ENCODE measurements at places on chromosomes 13 and 19.

- no peak for DNase-seq
These were observed 30.3 kb downstream of the DHX34 start for GRCh38 chr19:47379381-47379938.

DNA sequence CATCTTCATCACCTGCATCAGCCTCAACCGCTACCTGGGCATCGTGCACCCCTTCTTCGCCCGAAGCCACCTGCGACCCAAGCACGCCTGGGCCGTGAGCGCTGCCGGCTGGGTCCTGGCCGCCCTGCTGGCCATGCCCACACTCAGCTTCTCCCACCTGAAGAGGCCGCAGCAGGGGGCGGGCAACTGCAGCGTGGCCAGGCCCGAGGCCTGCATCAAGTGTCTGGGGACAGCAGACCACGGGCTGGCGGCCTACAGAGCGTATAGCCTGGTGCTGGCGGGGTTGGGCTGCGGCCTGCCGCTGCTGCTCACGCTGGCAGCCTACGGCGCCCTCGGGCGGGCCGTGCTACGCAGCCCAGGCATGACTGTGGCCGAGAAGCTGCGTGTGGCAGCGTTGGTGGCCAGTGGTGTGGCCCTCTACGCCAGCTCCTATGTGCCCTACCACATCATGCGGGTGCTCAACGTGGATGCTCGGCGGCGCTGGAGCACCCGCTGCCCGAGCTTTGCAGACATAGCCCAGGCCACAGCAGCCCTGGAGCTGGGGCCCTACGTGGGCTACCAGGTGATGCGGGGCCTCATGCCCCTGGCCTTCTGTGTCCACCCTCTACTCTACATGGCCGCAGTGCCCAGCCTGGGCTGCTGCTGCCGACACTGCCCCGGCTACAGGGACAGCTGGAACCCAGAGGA is 2.6 kb downstream of the P2RY11 start:
- DNase-seq = no peak

GRCh38 chr13:108911807-108912206 is 282.4 kb downstream of the MYO16 start:
- no peak for DNase-seq

DNA sequence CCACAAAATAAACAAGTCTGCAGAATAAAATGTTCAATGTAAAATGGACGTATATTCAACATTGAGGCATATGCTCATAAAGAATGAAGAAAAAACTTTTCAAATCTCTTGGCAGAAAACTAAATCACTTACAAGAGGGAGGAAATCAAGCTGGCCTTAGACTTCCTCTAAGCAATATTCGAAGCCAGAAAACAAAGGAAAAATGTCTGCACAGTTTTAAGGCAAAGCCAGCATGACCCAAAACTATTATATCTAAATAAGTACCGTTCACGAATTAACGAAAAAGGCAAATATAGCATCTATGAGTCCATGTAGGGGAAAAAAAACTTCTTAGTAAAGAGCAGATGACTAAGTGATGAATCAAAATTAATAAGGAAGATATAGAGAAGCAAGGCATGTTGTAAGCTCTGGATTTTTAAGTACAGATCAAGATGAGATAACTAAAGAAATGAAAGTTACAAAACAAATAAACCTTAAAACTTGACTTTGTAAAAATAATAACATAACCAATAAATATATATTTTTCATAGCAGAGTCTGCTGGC is 101.3 kb downstream of the KCNRG start:
- DNase-seq = no peak

- no peak for DNase-seq
These were observed 14.6 kb downstream of the VSIG10L start for GRCh38 chr19:51327066-51328001.

GRCh38 chr19:10553943-10554381 is 10.3 kb downstream of the ATG4D start:
- DNase-seq = no peak

- no peak for DNase-seq
These were observed 2.1 kb upstream of the ATP1A3 start for GRCh38 chr19:41995959-41996797.

DNA sequence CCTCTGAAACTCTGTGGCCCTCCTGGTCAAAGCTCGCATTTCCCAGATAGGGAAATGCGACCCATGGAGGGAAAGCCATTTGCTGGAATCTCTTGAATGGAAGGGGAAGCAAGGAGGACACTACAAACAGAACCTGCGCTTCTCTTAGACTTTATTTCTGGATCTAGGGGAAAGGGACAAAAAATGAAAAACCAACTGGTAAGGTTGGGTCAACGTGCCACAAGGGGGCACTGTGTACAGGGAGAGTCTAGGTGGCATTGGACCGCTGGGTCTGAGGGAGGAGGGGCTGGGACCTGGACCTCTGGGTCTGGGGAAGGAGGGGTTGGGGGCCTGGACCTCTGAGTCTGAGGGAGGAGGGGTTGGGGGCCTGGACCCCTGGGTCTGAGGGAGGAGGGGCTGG is 5.0 kb downstream of the KLK4 start:
- DNase-seq = no peak

- DNase-seq = no peak
These were observed 355.5 kb downstream of the ENOX1 start for GRCh38 chr13:43431290-43431716.

DNA sequence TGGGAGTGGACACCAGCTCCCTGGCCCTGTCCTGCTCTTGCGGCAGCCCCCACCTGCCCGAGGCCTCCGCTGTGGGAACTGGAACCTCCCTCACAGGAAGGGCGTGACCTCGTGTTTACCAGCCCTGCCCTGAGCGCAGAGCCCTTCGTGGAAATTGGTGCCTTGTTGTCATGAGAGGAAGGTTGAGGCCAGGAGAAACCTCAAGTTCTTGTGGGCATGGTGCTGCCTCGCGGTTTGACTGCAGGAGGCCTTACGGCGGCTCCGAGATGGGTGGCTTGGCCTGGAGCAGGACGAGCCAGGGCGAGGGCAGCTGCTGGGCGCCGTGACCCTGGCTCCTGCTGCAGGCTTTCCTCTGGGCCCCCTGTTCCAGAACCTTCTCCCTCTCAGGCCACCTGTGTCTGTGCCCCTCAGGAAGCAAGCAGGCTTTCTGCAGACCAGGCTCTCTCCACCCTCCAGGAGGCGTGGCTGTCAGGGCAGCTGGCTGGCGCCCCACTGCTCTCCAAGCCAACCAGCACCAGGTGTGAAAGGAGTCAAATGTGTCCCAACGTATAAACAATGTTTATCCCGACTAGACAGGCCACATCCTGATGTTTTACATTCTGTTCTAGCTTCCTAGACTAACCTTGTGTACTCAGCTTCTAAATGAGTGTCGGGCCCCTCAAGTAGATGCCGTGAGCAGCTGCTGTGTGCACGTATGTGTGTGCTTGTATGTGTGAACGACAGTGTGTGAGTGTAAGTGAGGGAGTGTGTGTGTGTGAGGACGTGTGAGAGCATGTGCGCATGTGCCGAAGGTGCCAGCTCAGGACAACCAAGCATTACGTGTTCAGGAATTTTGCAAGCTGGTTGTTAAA is 10.4 kb upstream of the RASA3 start:
- no peak for DNase-seq

- DNase-seq = no peak
These were observed 9.7 kb downstream of the SPPL2B start for GRCh38 chr19:2338055-2338615.

GRCh38 chr13:108326309-108326708 is 56.8 kb downstream of the TNFSF13B start:
- no peak for DNase-seq

DNA sequence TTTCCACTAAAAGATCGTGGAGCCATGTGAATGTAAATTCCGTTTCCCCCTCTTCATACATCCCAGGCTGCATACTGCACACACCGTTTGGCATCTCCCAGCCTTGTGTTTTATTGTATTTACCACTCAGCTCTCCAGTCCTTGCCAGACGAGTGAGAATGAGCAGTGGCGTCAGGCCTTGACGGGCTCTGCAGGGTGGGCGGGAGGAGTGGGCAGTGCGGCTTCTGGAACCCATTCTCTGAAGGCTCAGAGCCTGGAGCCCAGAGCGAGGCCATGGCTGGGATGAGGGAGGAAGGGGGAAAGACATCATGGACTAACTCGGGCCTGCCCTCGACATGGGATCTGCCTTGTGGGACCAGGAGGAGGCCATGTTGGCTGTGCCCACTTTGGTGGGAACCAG is 25.1 kb downstream of the BICRA start:
- no peak for DNase-seq

DNA sequence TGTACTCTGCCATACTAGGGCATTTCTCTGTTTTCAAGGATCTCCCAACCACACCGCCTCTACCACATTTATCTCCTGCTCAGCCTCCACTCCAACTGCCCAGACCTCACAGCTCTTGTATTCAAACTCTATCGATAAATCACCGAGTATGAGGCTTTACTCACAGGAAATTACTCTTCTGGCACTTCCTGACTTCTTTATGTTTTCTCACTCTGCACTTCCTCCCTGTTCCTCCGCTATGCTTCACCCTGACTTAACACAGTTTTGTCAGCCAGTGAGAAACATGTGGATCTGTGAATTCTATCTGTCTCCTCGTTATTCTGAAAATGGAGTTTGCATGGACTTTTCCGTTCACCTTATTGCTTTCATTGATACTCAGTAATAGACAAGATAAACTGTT is 2.6 kb upstream of the CARD8 start:
- no peak for DNase-seq

- no peak for DNase-seq
These were observed 5.4 kb downstream of the ARL11 start for GRCh38 chr13:49633710-49634109.

GRCh38 chr13:44165221-44165888 is 208.3 kb upstream of the SERP2 start:
- no peak for DNase-seq

DNA sequence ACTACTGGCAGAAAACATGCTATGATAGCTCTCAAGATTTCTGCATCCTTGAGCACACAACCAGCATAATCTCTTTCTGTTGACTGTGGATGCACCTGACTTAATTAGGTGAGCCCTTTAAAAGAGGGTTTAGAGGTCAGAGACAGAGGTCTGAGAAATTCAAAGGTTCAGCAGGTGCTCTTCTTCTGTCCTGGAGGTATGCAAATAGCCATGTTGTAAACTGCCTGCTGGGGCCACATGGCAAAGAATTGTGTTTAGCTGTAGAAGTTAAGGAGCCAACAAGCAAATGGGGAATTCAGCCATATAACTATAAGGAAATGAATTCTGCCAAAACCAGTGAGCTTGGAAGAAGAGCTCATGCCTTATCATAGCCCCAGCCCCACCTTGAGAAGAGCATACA is 11.6 kb upstream of the DCLK1 start:
- no peak for DNase-seq

DNA sequence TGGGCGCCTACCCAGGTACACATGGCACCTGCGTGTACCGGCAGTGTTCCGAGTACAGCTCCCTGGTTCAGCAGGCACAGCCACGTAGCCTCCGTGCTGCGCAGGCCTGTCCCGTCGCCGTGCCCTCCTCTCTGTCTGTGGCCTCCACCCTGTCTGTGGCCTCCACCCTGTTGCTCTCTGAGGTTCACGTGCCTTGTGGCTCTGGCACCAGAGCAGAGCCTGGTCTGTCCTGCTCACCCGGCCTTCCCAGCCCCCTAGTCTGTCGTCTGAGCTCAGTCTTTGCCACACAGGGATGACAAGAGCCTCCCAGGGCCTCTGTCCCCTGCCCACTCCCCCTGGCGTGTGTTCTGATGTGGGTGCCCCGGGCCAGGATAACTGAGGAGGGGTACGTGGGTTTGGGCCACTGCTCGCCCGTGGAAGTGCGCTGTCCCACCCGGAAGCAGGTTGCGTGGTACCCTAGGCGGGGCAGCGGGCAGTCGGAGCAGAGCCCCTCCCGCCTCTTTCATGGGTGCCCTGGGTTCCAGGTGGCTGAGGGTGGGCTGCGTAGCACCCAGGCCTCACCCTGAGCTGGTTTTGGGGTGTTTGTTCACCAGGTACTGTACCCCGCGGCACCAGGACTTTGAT is 71.7 kb downstream of the KDM4B start:
- no peak for DNase-seq

DNA sequence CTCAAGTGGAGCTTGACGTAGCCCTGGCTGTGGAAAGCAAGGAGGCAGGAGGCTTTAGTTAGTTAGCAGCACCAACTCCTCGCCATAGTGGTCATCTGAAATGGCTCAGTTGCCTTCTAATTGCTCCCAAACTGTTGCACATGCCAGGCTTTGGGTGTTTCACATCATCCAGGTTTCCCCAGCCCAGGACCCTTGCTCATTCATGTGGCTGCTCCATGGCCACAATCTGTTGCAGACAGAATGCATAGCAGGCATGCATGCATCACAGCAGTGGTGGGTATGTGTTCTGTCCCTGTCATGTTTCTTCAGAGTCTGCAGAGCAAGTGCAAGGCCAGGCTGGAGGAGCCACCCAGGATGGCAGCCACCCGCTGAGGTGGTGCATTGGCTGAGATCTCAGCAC is 407.6 kb downstream of the TSHZ3 start:
- no peak for DNase-seq

GRCh38 chr19:18488838-18489626 is 32.8 kb downstream of the ELL start:
- no peak for DNase-seq

GRCh38 chr19:16148443-16149229 is 5.2 kb downstream of the HSH2D start:
- no peak for DNase-seq

- no peak for DNase-seq
These were observed 1.9 kb downstream of the TPM4 start for GRCh38 chr19:16077984-16078758.

DNA sequence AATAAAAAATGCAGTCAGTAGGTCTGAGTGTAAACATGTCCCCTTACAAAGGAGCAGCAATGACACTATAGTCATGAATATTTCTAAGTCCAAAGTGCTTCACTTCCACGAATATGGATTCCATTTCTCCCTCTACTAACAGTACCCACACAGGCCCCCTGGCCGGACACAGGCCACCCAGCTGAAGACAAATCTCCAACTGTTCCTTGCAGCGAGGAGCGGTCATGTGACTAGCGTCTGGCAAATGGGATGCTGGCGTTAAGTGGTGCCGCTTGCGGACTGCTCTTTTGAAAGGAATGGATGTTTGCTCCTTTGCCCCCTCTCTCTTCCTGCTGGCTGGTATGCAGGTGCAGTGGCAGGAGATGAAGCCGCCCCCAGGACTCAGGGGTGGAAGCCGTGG is 16.2 kb downstream of the PPP1R12C start:
- no peak for DNase-seq

- DNase-seq = no peak
These were observed 38.8 kb upstream of the ALOX5AP start for GRCh38 chr13:30696278-30697176.

DNA sequence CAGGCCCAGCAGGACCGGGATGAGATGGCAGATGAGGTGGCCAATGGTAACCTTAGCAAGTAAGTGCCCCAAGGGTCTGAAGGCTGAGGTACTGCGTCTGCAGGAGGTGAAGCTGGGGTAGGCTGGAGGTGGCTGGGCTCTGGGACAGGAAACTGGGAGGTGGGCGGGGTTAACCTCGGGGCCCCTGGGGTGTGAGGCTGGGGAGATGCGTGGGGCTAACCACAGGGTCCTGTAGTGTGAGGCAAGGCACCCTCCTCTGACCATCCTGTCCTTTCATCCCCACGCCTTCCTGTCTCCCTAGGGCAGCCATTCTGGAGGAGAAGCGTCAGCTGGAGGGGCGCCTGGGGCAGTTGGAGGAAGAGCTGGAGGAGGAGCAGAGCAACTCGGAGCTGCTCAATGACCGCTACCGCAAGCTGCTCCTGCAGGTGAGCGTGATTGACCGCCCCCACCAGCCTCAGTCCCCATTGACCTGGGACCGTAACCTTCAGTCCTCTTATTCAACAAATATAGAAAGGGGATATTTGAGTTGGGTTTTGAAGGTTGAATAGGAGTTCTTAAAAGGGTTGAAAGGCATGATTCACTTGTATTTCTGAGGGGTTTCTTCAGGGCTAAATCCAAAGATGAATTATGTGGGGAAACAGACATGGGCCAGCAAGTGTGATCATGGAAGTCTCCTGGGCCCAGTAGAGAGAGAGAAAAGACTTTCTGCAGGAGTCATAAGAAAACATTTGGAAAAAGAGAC is 35.7 kb downstream of the KCNC3 start:
- DNase-seq = no peak

Measured in stimulated activated CD8-positive, alpha-beta memory T cell treated with anti-CD3 and anti-CD28 coated beads, Interleukin-15, amount 100 ng/mL, for 4 hours (primary cell).